ENCODE measurements at places on chromosomes 11 and 22. TPM values are rescaled to one million over a fixed set of nuclear protein-coding genes. Genes with fewer than 3 reads are reported as not detected.

Gene VWCE
- 1.2 TPM for total RNA-seq

Gene MS4A4E
- total RNA-seq: 3.9 TPM

DNA sequence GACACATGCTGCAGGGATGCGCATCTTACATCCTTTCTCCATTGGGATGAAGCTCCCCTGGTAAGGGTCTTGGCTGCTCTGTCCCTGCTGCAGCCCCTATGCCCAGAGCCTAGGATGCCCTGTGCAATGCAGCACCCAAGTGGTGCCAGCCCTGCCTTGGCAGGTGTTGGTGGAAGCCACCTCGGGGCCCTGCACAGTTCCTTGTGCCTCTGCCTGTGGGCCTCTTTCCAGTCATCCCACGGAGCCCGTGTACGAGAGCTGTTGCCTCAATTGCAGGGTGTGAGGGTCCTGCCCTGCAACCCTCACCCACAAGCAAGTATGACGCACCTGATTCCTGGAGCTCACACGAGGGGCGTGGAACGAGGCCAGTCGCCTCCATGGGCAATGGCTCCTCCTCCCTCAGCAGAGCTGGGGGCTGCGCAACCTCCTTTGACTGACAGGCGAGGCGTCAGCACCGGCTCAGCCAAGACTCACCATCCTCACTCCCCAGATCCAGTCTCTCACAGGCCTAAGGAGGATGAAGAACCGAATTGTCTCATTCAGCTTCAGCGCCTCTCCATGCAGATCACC is 719.6 kb downstream of the BRD1 start:
- no peak for DNase-seq

GRCh38 chr22:24402460-24403192 is 24.8 kb upstream of the ADORA2A start:
- peak; percentile 60 for DNase-seq

Gene CARNS1
- total RNA-seq: 1.7 TPM

Gene OR51E2
- total RNA-seq: not detected

Gene TMA7B
- 0.57 TPM for total RNA-seq

DNA sequence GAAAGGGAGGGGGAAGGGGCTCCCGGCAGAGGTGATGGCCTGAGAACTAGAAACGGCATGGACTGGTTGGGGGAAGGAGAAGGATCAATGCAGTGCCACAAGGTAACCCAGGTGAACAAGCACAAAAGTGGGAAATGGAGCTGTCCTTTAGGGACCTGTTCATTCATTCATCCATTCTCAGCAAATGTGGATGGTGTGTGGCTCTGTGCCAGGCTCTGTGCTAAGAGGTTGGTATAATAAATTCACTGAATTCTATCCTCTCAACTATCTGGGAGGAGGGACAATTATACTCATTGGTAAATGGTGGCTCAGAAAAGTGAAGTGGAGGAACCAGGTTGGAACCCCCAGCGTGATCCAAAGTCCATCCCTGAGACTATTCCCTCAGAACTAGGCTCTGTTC is 18.6 kb upstream of the ARAP1 start:
- no peak for DNase-seq

DNA sequence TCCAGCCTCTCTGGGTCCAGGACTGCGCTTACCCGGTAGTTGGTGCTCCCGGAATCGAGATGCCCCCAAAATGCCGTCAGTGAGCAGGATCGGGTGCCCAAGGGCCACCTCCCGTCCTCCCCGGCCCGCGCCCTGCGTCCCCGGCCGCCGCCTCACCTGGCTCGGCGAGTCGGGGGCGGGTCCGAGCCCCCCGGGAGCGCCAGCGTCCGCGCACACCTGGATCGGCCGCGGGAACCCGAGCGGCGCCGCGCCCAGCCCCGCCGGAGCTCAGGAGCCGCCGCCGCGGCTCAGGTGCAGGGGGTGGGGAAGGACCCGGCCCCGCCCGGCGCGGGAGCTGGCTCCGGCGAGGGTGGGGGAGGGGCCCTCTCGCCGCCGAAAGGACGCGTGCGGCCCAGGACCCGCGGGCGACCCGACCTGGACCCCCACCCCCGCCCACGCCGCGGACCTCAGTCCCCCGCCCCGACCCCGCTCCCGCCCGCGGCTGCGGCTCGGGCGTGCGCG is at the start of gene SHANK2:
Gene SHANK2 (minus strand): TSS at position 309 of the 501 bp plus-strand sequence. CDS start 105,251 bp downstream, outside the sequence.
- no peak for DNase-seq

- peak; percentile 77 for DNase-seq
These were observed 59.2 kb downstream of the CACNG2 start for GRCh38 chr22:36644333-36644757.

- peak; percentile 29 for DNase-seq
These were observed 904.5 kb upstream of the API5 start for GRCh38 chr11:42407341-42407740.

DNA sequence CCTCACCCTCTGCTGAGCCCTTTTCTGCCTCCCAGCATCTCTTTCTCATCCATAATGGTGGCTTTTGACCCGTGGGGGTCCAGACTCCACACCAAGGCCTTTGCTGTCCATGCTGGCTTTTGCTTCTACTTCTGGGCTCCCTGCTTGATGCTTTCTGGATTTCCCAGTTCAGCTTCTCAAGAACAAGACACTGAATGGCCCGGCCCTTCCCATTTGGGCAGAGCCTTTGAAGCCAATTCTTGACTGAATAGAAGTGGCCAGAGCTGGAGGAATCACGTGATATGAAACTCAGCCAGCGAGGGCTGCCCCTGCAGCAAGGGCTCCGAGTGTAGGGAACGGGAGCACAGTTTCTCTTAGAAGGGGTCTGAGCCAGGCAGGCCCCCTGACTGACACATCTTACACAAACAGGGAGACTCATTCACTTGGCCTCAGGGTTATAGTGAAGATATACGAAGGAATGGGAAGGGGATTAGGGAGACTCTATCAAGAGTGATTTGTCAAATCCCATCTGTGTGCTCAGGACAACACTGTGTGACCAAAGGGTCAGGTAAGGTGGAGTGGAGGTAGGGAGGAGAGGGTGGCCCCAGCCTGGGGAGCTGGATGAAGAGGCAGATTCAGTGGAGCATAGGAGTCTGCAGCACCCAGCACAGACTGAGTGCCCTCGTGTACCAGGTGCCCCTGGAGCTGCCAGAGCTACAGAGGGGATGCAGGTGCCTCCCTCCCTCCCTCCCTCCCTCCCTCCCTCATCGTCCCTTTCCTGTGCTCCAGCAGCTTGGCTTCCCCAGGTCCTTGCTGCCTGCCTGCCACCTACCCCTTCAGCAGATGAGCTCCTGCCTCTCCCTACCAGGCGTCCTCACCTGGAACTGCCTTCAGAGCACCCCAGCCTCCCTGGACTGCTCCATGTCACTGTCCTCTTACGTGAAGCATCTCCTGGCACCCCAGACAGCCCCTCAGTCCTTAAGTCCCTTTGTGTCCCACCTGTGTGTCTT is 106.0 kb downstream of the TRIM29 start:
- DNase-seq: peak; percentile 69

DNA sequence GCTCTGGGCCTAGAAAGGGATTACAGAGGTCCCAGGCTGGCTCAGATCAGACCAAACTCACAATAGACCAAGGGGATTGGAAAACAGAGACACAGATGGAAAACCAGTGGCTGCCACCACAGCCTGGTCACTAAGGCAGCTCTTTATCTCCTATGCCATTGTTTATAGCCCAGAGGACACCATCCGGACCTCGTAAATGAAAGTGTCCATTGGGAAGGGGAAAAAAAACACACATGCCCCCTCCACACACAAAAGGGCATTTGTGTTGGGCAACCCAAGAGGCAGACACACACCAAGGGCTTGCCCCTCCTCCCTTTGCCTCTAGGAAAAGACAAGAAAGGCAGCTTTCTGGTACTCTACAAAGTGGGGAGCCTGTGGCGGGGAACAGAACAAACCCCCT is 85.9 kb downstream of the GAB2 start:
- DNase-seq: no peak

Gene GLB1L2
- 13.6 TPM for total RNA-seq

Gene CNGA4
- 5.6 TPM for total RNA-seq

Gene EEF1G
- total RNA-seq: 941 TPM

Gene SERHL2
- total RNA-seq: 2.7 TPM

DNA sequence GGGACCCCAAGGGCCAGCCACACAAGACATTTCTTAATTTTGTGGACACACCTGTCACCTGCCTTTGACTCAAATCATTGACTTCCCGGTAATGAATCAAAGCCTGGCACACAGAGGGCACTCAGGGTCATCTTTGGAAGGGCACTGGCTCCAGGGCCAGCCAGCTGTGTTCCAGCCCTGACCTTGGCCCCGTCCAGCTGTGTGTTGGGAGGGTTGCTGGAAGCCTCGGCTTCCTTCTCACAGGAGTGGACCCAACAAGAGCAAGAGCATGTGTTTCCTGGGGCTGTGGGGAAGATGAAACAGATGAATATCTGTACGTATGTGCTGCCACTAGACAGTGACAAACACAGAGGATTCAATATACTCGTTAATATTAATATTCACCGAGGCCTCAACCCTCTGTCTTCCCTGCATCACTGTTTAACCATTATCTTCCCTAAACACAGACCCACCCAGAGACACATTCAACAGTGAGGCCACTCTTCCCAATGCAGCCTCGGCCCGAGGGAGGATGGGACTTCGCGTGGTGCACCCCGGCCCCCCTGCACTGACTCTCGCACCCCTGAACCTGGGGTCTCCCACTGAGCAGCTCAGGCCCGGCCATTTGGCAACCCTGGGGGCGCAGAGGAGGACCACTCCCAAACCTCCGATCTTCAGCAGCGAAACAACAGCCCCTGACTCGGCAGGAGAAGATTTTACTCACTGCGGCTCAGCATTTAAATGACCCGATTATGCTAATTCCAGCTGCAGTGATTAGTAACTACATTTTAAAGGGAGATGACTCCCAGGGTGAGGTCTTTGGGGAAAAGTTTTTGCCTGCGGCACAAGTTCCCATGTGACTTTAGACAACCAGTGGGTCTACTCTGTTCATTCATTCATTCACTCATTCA is 45.7 kb downstream of the PHF21B start:
- DNase-seq: no peak

DNA sequence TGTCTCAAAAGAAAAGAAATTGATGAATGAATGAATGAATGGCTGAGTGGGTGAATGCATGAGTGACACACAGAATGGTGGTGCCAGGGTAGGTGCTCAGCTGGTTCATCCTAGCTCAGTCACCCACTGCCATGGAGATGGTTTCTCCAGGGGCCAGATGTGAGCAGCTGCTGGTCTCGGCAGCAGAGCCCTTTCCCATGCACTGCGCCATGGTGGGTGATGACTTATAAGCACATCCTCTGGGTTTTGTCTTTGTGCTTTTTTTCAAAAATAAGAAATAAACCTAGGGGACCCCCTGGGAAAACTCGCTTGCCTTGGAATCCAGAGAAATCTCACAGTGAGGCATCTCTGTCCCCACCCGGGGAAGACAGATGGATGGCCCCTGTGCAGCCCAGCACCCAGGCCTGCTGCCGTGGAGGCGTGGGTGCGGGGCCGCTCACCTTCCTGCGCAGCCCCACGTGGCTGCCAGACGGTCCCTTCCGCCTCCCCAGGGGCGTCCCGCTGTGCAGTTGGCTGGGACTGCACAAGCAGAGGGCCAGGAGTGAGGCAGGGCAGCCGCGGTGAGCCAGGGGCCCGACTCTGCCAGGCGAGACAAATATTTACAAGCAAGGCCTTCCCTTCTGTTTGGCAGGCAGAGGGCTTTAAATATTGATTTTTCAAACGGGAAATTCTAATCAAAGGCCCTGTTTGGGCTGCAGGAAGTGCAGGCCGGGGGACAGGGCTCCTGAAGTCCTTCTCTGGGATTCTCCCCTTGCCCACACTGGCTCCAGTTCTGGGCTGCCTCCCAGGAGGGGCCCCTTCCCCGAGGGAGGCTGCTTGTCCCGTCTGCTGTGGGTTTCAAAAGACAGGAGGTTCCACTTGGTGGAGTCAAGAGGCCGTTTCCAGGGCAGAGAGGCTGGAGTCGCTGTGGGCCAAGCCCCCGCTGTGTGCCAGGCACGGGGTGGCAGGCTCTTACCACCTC is 24.3 kb downstream of the MPPED1 start:
- DNase-seq: no peak

- no peak for DNase-seq
These were observed 150.2 kb downstream of the BRD1 start for GRCh38 chr22:49677495-49677889.

Gene HDHD5
- total RNA-seq: 16.7 TPM

Gene PATZ1
- 35.4 TPM for total RNA-seq
